SHP77 treated with DMSO at 0.1 percent for 48 hours (cell line): ENCODE measurements at places on chromosomes 16 and 17.

DNA sequence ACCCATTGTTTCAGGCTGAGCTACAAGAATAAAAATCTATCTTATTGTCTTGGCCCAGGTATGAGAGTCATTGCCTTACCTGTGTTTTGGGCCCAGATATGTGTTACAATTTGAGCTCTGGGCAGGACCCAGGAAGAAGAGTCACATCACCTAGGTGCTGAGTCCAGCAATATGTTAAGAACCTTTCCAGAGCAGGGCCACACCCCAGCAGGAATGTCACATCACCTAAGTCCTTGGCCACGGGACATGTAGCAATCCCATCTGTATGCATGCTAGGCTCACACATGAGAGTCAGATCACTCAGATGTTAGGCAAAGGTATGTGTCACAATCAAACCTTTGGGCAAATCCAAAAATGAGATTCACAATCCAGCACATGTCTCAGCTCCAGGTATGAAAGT is 2103.5 kb downstream of the TP53TG3F start:
- DNase-seq, result no peak

GRCh38 chr16:2032285-2033056 is 5.8 kb downstream of the NHERF2 start:
- no peak for DNase-seq

GRCh38 chr16:78770353-78771091 is 671.1 kb downstream of the WWOX start:
- DNase-seq, result peak; percentile 46

GRCh38 chr17:56000411-56000810 is 152.9 kb upstream of the ANKFN1 start:
- no peak for DNase-seq

GRCh38 chr17:59427425-59427921 is 96.0 kb downstream of the YPEL2 start:
- DNase-seq, result no peak

DNA sequence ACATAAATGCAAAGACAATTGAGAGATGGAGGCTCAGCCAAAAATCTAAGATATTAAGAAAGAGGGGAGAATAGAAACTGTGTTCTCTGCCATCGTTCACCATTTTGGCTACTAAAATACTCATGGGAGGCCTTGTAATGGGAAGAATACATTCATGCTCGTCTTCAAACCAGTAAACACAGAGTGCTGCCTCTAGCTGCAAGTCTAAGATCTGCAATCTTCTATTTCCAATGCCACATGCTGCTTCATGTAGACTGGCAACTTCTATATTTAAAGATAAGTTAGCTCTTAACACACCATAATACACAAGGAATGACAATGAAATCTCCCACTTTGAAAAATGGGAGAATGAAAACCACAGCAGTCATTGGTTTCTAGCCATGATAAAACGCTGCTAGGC is 387.3 kb downstream of the HS3ST3B1 start:
- DNase-seq, result no peak

DNA sequence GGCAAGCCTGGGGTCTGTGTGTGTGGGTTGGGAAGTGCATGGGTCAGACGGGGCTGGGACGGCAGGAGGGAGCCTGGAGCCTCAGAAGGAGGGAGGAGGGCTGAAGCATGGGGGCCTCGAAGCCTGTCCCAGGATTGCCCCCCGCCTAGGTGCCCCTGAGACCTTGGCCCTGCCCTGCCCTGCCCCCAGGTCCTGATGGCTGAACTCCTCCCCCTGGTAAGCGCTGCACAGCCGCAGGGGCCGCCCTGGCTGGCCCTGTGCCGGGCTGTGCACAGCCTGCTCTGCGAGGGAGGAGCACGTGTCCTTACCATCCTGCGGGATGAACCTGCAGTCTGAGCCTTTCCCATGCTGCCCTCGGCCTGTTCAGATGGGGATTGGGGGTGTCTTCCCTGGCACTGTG is 4.4 kb downstream of the TEDC2 start:
- DNase-seq, result no peak

GRCh38 chr17:62478424-62478879 is at the start of gene TLK2:
TSS of gene TLK2 (plus strand) at chr17:62478825. CDS start at chr17:62481126, 2,301 bp downstream.
- no peak for DNase-seq

GRCh38 chr17:77968788-77969187 is 10.3 kb downstream of the TNRC6C start:
- no peak for DNase-seq

- no peak for DNase-seq
Measured at GRCh38 chr17:75260641-75261335, 618 bp downstream of the GGA3 start.

- DNase-seq, result no peak
Measured at GRCh38 chr16:55915096-55915827, 40.1 kb upstream of the CES5A start.

DNA sequence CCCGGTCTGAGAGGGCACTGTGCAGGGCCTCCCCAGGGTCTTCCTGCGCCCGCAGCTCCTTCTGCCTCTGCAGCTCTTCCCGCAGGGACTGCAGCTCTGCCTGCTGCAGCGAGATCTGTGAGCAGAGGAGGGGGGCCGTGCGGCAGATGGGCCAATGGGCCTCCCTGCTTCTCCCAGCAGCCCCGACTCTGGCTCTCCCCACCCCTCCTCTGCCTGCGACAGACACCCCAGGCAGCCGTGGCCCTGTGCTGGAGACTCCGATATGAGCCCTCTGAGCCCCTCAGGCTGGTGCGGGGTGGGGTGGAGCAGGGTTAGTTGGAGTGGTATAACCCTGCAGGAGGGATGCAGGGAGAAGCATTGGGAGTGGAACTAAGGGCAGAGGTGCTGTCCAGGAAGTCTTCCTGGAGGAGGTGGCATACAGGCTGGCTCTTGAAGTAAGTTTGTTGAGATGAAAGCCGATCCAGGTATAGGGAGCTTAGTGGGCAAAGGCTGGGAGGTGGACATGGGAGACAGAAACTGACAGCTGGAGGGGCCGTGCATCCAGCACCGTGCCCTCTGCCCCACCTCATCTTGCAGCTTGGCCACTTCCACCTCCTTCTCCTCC is 5.0 kb downstream of the THOC6 start:
- no peak for DNase-seq

- no peak for DNase-seq
Measured at GRCh38 chr17:74862108-74862901, 2.6 kb upstream of the GRIN2C start.

DNA sequence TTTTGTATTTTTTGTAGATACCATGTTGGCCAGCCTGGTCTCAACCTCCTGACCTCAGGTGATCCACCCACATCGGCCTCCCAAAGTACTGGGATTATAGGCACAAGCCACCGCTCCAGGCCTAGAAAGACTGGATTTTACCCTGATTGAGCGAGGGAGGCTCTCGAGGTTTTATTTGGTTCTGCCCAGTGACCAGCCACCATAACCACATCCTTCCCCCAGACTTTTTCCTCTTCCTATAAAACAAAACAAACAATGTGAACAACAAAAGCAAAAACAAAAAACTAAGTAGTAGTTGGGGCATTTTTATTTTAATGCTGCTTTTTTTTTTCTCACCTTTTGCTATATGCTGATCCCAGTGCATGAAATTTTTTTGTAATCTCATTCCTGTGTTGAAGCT is 509.6 kb downstream of the MAF start:
- no peak for DNase-seq

DNA sequence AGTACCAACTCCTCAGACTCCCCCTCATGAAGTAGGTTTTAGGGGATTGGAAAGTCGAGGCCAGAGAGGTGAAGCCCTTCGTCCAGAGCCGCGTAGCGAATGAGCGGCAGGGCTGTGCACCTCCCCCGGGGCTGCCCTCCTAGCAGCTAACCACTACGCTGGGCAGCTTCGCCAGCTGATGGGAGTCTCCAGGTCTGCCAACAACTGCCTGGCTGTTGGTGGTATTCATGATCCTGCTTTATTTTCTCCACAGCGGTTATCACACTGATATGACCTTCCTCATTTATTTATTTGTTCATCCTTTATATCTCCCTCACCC is 773 bp upstream of the NETO2 start:
- DNase-seq, result peak; percentile 72

DNA sequence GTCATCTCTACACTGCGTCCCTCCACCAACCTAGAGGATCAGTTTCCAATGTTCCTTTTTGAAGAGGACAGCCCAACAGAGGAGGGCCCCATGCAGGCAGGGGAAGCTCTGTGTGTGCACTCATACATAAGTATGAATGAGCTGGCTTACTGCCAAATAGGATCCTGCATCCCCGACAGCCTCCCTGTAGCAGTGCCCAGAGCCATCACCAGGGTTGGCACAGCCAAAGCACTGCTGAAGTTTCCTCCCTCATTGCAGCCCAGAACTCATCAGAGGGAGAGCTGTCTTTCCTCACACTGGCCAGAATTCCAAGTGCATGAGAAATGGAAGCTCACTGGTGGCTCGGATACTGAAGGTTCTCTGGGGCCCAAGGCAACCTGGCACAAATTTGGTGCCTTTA is 114.4 kb downstream of the ASIC2 start:
- DNase-seq, result no peak

DNA sequence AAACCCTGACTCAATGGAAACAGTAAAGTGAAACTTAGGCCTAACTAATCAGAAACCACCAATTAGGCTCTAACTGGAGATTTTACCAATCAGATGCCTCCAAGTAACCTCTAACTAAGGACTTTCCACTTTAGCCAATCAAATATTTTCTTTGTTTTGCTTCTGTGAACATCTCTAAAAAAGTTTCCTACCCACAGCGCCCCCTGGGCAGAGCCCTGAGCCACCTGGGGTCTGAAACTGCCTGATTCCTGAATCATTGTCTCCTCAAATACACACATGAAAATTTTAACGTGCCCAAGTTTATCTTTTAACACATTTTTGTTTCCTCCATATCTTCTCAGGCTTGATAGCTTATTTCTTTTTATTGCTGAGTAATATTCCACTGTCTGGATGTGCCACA is 19.0 kb downstream of the ADAD2 start:
- no peak for DNase-seq

GRCh38 chr16:70750893-70751467 is 50.0 kb downstream of the VAC14 start:
- DNase-seq, result no peak

DNA sequence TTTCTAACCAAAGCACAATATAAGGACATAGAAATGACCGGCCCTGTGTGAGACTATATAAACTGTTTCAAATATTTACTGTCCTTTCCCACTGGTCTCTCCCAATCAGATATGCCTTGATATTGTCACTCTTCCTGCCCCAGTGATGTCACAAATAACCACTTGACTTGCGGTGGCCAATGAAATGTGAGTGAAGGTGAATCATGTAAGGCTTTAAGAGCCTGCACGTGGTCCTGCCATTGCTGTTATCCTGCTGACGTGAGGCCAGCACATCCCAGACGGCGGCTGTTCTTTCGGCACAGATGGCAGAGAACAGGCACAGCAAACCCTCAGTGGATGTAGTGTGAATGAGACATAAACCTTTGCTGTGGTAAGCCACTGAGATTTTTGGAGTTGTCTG is 5.4 kb upstream of the KLHL11 start:
- DNase-seq, result no peak

DNA sequence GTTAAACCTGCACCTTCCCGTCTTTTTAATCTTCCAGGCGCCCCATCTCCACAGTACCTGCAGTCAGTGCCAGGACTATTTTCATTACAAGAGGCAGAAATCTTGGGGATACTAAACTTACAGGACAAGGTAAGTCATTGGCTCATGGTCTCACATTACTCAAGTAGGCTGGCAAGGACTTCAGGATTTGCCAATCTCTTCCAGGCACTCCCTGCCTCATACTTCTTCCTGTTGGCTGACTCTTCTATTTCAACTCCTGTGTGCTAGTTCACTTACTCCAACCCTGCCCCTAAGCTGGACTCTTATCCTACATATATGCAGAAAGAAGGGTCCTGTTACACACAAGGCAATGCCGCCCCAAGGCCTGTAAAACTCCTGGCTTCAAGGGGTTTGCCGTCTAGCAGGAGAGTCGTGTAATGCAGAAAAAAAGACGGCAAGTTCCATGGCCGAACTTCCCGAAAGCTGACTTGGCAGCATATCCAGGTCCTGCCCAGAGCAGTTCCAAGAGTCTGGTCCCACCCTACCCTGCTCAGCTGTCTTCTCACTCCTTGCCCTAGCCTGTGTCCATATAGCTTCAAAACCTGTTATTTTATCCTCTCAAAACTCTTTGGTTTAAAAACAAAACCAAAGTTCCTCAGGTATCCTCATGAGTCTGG is 14.8 kb downstream of the ERN1 start:
- no peak for DNase-seq

DNA sequence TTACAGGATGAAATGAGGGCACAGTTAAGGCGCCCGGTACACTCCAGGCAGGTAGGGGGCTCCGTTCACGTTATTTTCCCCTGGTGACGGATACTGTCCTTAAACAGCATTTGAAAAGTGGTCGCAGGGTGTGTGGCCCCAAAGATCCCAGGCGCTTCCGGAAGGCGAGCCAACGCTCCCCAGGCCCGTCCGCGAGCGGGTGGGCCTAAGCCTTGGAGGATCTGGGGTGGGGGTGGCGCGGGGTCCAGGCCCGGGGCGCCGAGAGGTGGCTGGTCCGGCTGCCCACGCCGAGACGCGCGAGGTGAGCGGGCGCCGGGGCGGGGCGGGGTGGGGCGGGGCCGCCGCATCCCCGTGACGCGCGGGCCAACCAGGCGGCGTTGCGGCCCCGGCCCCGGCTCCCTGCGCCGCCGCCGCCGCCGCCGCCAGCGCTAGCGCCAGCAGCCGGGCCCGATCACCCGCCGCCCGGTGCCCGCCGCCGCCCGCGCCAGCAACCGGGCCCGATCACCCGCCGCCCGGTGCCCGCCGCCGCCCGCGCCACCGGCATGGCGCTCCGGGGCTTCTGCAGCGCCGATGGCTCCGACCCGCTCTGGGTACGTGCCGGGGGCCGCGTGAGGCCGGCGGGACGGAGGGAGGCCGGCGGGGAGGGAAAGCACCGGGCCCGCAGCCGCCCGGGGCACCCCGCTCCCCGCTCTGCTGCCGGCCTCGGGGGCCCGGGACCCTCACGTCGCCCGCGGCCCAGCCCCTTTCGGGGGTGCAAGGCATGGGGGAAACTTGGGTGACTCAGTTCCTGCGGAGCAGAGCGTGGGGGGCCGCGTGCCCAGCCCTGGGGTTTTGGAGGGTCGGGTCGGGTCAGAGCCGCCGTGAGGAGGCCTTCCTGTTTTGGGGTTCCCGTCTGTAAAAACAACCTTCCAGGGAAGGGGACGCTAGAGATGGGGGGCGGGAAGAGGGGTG is at the start of gene ABCC1:
Gene ABCC1 (plus strand): TSS at position 407 of the 951 bp plus-strand sequence. CDS start 136 bp downstream, at position 543.
- no peak for DNase-seq

- DNase-seq, result no peak
Measured at GRCh38 chr16:17951378-17951777, 385.2 kb downstream of the NPIPA8 start.

- DNase-seq, result no peak
Measured at GRCh38 chr16:24070851-24071250, 185.3 kb upstream of the CACNG3 start.

DNA sequence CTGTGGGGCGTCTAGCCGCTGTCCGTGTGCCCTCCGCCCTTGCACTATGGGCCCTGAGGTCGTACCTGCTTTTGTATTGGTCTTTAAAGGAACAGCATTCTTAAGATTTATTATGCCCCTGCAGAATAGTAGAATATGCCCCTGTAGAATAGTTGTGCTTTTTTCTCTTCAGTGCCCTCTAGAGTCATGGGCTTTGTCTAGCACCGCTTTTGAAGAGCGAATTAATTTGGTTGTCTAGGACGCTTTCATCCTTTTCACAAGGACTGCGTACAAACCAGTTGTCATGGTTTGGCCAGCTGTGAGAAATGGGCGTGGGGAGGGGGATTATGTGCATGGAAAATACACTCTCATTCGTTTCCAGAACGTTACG is 621 bp downstream of the CEP95 start:
- peak; percentile 14 for DNase-seq
